ENCODE measurements at places on chromosomes 1 and 21.

- no peak overlapping the region for H3K4me3 ChIP-seq
- H3K36me3 ChIP-seq: no peaks in the 10 kb centered on the region
- no peak overlapping the region for H3K27ac ChIP-seq
These were observed 426.8 kb downstream of the ADGRL2 start for GRCh38 chr1:82227306-82228095.

GRCh38 chr1:91925644-91926435 is 23.4 kb upstream of the BRDT start:
- no peaks in the 10 kb centered on the region for H3K36me3 ChIP-seq
- H3K27ac ChIP-seq: no peak overlapping the region
- peaks cover 3% of the 10 kb centered on the region for H3K4me1 ChIP-seq
- no peaks in the 10 kb centered on the region for H3K27me3 ChIP-seq
- no peak for DNase-seq

DNA sequence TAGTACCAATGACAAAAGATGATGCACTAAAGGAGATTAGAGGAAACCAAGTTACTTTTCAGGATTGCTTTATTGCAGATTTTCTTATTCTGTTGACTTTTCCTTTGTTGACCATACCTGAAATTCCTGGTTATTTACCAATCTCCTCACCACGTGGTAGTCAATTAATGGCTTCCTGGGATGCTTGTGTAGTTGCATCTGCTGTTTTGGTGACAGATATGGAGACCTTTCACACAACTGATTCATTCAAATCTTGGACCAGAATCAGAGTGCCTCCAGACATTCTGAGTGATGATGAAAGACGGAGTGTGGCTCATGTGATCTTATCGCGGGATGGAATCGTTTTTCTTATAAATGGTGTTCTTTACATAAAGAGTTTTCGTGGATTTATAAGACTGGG is 91.3 kb downstream of the CATSPERE start:
- no peak overlapping the region for H3K27ac ChIP-seq
- H3K4me3 ChIP-seq: no peak overlapping the region
- no peaks in the 10 kb centered on the region for H3K27me3 ChIP-seq
- H3K4me1 ChIP-seq: no peaks in the 10 kb centered on the region
- no peaks in the 10 kb centered on the region for H3K36me3 ChIP-seq
- DNase-seq: no peak

- DNase-seq: no peak
- no peaks in the 10 kb centered on the region for H3K4me1 ChIP-seq
- H3K36me3 ChIP-seq: no peaks in the 10 kb centered on the region
- no peak overlapping the region for H3K4me3 ChIP-seq
These were observed 55.9 kb downstream of the SETD4 start for GRCh38 chr21:36004441-36004840.

DNA sequence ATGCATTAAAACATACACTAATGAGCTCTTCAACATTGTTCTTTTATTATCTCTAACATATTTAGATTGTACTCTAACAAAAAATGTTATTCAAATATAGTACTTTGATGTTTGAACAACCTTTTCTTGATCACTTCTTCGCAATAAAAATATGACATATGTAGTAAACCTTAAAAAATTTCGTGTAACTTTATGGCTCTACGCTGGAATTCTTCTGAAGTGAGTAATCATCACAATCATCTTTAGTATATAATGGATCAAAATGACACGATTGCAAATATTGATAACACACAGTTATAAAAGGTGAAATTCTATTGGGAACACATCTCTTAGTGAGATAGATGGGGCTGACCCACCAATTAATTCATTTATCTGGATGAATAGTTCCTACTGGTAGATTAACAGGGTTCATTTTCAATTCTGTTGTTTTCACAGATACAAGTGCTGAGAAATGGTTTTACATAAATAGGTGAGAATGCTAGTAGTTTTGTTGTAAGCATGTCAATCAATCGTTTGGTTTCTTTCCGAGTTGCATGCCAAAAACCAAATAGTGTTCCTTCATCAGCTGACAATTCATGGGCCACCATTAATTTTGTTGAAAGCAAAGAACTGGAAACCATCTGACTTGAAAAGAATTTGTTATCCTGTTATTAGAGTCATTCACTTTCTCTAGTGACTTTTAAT is 1.5 kb upstream of the ZMPSTE24 start:
- peaks cover 15% of the 10 kb centered on the region for H3K36me3 ChIP-seq
- H3K4me1 ChIP-seq: peaks cover 21% of the 10 kb centered on the region
- DNase-seq: no peak
- no peaks in the 10 kb centered on the region for H3K27me3 ChIP-seq
- peak overlapping the region; percentile 99 for H3K4me3 ChIP-seq

DNA sequence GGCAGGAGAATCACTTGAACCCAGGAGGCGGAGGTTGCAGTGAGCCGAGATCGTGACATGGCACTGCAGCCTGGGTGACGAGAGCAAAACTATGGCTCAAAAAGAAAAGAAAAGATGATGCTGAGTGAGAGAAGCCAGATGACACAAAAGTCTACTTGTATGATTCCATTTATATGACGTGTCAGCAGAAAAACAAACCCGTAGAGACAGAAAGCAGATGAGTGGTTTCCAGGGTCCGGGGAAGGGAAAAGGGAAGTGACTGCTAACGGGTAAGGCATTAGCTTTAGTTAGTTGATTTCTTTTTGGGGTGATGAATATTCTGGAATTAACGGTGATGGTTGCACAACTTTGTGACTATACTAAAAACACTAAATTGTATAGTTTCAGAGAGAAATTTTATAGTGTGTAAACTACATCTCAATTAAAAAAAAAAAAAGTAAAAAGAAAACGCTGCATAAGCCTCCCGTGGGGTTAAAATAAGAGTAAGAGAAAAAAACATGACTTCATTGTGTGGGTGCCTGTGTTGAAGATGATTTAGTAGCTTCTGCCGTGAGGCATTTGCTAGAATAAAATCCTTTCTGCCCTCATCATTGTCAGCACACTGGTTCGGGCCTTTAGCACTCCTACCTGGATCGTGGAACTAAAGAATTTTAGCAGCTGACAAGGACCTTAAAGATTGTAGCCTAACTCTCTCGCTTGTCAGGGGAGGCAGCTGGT is 24.7 kb upstream of the ATP5PO start:
- no peak overlapping the region for H3K4me3 ChIP-seq
- no peaks in the 10 kb centered on the region for H3K36me3 ChIP-seq
- H3K27ac ChIP-seq: no peak overlapping the region
- H3K27me3 ChIP-seq: no peaks in the 10 kb centered on the region
- no peak for DNase-seq
- peaks cover 7% of the 10 kb centered on the region for H3K4me1 ChIP-seq

DNA sequence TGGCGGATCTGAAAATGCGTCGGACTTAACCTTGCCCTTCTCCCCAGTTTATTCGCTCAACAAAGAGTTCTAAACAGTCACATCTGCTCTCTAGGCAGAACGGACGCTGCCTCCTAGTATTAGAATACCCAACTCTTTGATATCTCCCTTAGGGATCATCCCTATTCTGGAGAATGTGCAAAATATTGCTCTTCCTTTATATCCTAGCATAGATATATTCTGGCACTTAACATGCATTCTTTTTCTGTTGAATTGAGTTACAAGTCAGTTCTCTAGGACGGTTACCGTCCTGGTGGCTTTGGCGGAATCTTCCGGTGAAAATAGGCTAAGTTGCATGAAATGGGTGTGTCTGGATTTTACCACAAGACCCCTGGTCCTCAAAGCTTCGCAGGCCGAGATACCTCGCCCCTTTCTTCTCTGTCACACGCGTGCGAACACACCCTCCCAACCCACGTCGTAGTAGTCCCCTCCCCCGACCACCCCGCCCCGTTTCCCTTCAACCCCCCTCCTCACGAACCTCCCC is 501 bp upstream of the DNAJC6 start:
- no peak overlapping the region for H3K27ac ChIP-seq
- no peak for DNase-seq
- H3K4me3 ChIP-seq: peak overlapping the region; percentile 40
- no peaks in the 10 kb centered on the region for H3K36me3 ChIP-seq

GRCh38 chr1:160739098-160739511 is at the start of gene SLAMF7:
TSS of gene SLAMF7 (plus strand) at chr1:160739247. CDS start at chr1:160739302, 55 bp downstream.
- H3K4me1 ChIP-seq: no peaks in the 10 kb centered on the region
- DNase-seq: no peak

- no peaks in the 10 kb centered on the region for H3K27me3 ChIP-seq
- H3K36me3 ChIP-seq: no peaks in the 10 kb centered on the region
- no peaks in the 10 kb centered on the region for H3K4me1 ChIP-seq
- H3K27ac ChIP-seq: no peak overlapping the region
- no peak for DNase-seq
- no peak overlapping the region for H3K4me3 ChIP-seq
These were observed 17.5 kb upstream of the CLDN8 start for GRCh38 chr21:30233228-30234020.

DNA sequence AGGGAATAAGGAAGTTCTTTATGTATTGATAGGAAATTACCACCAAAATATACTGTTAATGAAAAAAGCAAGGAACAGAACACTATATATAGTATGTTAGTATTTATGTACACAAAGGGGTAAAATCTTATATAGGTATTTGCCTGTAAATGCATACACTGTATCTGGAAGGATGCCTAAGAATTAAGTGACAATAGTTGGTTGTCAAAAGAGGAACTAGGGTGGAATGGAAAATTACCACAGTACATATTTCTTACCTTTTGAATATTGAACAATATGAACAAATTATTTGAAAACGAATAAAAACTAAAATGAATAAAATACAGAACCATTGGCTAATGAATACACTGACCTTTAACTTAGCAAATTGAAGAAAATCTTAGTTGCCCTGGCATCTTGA is 13.6 kb downstream of the ARPC5 start:
- H3K36me3 ChIP-seq: peaks cover 23% of the 10 kb centered on the region
- peak overlapping the region; percentile 14 for H3K27ac ChIP-seq
- no peak for DNase-seq
- H3K4me1 ChIP-seq: peaks cover 35% of the 10 kb centered on the region

GRCh38 chr1:77565321-77565720 is 117.1 kb downstream of the ZZZ3 start:
- peaks cover 61% of the 10 kb centered on the region for H3K36me3 ChIP-seq
- no peak for DNase-seq
- H3K27ac ChIP-seq: no peak overlapping the region
- H3K4me3 ChIP-seq: no peak overlapping the region
- no peaks in the 10 kb centered on the region for H3K27me3 ChIP-seq
- H3K4me1 ChIP-seq: no peaks in the 10 kb centered on the region

DNA sequence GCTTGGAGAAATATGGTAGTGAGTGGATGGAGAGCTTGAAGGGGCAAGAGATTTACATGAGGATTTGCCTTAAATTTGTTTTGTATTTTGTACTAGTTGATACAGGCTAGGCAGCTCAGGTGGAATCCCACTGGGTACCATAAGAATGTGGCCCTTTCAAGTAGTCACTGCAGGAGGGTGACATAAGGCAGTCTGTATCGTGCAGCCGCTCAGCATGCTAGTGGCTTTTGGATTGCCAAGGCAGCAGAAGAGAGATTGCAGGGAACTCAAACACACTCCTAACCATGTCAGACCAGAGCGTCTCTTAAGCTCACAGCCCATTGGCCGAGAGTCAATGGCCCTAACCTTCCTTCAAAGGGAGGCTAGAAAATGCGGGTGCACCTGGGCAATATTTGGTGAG is 420.0 kb downstream of the ADGRL2 start:
- no peak overlapping the region for H3K27ac ChIP-seq
- H3K36me3 ChIP-seq: no peaks in the 10 kb centered on the region
- no peak overlapping the region for H3K4me3 ChIP-seq
- DNase-seq: no peak
- no peaks in the 10 kb centered on the region for H3K27me3 ChIP-seq

DNA sequence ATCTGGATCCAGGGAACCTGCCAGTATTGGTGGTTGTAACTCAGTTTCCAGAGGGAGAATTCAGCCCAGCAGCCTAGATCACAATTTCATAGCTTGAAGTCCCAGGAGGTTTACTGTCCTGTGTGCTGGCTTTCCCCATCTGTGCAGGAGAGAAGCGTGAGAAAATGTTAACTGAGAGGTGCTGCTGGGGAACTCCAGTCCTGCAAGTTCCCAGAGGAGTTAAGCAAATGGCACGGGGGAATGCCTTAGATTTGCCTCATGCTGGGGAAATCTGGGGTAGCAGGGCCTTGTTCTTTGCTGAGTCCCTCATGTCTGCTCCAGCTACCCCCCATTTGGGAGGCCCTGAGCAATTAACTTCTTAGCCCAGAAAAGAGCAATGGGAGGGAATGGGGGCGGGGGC is 25.1 kb upstream of the SLAMF6 start:
- no peak overlapping the region for H3K4me3 ChIP-seq
- H3K27me3 ChIP-seq: no peaks in the 10 kb centered on the region
- no peak overlapping the region for H3K27ac ChIP-seq
- H3K36me3 ChIP-seq: peaks cover 4% of the 10 kb centered on the region

DNA sequence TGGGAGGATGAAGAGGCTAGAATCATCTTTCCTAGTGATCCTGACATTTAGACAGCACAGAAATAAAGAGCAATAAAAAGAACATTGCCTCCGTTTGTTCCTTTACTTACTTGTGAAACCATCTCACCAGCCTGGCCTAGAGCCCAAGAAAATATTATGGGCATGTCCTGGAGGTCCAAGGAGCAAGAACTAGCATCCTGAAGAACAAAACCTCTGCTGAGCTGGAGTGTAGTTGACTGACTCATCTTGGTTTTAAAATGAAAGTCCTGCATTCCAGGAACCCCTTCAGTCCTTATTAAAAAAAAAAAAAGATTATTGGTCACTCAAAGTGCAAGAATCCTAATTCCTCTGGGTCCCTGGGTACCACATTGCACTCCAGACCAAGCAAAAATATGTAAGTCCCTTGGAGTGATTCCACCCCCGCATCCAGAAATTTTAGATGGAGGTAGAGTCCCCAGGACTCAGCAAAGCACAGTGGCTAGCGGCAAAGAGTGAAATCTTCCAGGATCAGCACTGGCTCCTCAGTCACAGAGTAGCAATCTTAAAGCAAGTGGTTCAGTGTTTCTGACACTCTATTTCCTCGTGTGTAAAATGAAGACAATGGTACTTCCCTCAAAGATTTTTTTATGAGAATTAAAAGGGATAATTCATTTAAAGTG is 7.0 kb downstream of the SMCP start:
- DNase-seq: no peak
- no peak overlapping the region for H3K4me3 ChIP-seq
- no peaks in the 10 kb centered on the region for H3K36me3 ChIP-seq
- H3K4me1 ChIP-seq: no peaks in the 10 kb centered on the region

- H3K36me3 ChIP-seq: no peaks in the 10 kb centered on the region
- H3K4me3 ChIP-seq: no peak overlapping the region
- H3K27ac ChIP-seq: peak overlapping the region; percentile 51
- H3K27me3 ChIP-seq: no peaks in the 10 kb centered on the region
- H3K4me1 ChIP-seq: peaks cover 24% of the 10 kb centered on the region
These were observed 16.3 kb upstream of the SARS1 start for GRCh38 chr1:109197158-109198042.

- H3K4me1 ChIP-seq: peaks cover 4% of the 10 kb centered on the region
- no peak for DNase-seq
- no peak overlapping the region for H3K27ac ChIP-seq
These were observed 10.8 kb downstream of the OSBPL9 start for GRCh38 chr1:51627672-51628071.

GRCh38 chr21:36250423-36251075 is 69.4 kb upstream of the MORC3 start:
- no peaks in the 10 kb centered on the region for H3K27me3 ChIP-seq
- no peak for DNase-seq
- H3K36me3 ChIP-seq: peaks cover 42% of the 10 kb centered on the region
- no peak overlapping the region for H3K27ac ChIP-seq
- H3K4me3 ChIP-seq: no peak overlapping the region
- H3K4me1 ChIP-seq: no peaks in the 10 kb centered on the region

GRCh38 chr1:29090937-29091618 is 32.6 kb downstream of the TMEM200B start:
- peaks cover 3% of the 10 kb centered on the region for H3K36me3 ChIP-seq
- no peak overlapping the region for H3K4me3 ChIP-seq
- no peak overlapping the region for H3K27ac ChIP-seq
- no peaks in the 10 kb centered on the region for H3K4me1 ChIP-seq
- H3K27me3 ChIP-seq: no peaks in the 10 kb centered on the region

- no peaks in the 10 kb centered on the region for H3K36me3 ChIP-seq
- H3K4me1 ChIP-seq: no peaks in the 10 kb centered on the region
- no peak overlapping the region for H3K27ac ChIP-seq
- no peak for DNase-seq
These were observed 6.6 kb upstream of the TMEM167B start for GRCh38 chr1:109083923-109084322.
